Hepatocyte (in vitro differentiated cells): ENCODE measurements at places on chromosomes 7 and 10.

DNA sequence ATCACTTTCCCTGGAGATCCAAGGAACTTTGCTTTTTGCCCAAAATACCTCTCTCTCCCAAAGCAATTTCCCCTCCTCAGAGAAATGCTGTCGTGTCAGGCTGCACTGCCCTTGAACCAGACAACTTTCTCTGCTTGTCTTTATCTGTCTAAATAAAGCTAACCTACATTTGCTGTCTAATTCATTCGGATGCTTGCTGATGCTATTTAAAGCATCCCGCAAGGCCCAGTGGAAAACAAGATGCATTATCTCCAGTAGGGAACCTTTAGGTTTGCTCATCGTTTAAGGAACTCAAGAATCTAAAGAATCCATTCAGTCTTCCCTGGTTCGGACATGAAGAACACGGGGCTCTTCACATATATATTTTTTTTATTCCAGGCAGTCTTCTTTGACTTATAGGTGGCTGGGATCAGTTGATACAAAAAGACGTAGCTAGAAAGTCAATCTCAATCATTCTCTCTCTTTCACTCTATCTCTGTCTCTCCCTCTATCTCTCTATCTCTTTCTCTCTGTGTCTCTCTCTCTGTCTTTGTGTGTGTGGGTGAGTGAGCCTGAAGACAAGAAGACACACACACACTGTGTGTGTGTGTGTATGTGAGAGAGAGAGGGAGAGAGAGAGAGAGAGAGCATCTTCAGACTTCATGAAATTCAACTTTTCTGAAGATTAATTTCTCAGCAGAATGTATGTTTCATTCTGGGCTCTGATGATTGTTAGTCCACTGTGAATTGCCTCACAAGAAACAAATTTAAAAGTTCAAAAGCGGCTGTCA, 92.8 kb upstream of the MKLN1 start:
- no peak for DNase-seq

- DNase-seq = no peak
Measured at GRCh38 chr7:151308256-151308655, 33.4 kb upstream of the NUB1 start.

DNA sequence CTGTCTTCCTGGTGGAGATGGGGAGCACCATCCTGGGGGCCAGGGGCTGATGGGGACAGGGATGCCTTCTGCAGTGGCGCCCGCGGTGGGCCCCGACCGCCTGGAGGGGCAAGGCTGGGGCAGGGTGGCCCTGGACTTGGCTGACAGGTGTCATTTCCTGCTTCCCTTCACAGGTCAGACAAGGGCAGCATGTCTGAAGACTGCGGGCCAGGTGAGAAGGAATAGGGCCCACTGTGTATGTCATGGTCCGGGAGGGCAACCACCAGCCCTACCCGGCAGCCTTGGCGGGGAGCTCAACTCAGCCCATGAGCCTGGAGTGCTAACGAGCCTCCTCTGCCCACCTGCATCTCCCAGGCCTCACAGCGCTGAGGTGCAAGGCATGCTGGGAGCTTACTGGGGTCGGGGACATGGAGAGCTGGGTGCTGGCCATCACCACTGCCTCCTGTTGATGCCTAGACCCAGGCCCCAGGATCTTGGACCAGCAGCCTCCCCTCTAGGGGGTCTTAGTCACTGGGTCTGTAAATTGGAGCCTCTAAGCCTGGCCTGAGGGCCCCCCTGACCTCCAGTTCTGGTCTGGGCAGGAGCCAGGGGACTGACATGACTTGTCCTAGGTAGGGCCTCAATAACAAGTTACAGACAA, 28.0 kb upstream of the SRRM3 start:
- DNase-seq = no peak

DNA sequence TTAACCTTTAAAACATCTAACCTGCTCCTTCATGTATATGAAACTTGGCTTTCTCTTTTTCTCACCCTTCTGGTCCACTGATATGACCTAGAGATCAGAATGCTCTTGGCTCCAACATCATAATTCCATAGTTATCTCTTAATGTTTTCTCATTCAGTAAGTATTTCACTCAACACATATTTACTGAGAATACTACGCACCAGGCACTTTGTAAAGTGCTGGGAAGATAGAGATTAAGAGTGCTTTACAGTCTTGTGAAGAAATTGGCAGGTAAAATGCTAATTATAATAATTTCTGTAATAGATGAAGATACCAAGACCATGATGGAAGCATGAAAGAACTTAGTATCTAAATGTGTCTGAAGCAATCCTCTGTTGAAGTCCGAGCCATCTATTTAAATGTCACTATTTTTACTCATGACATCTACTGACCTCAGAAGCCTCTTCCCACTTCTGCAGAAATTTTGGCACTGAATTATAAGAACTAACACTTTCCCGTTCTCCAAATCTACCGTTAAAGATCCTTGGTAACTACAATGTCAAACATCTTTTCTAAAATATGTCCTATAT, 116.2 kb downstream of the HBP1 start:
- DNase-seq = no peak

DNA sequence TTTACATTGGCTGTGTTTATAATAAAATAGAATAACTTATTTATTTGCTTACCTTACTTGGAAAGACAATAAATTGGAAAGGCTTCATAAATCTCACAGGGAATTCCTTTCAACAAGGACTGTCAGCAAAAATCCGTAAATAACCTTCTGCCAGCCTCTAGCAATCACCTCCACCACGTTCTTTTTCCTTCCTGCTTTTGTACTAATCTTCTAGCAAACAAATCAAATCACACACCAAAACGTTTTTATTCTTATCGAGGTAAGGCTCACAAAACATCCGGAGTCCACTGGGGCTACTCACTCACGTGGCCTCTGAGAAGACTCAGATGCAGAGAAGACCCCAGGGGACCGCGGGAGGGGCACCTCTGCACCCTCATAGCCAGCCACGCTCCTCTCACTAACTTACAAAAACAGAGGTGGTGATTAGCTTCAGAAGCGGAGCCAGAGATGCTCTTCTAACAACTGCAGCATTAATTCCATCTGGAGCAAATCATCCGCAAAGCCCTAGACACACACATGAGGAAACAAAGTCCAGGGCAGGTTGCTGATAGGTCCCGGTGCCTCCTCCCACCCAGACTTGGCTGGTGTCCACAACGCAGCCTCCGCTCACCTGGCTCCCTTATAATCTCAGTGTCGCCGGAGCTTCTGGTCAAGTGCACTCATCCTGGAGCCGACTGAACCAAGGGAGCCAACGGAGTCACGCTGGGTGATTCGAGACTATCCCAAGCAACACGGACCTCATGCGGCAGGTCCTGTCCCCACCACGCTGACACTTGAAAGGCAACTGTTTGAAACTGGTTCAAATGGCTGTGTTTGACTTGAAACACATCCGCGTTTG, 22.5 kb downstream of the CTBP2 start:
- peak; percentile 77 for DNase-seq

DNA sequence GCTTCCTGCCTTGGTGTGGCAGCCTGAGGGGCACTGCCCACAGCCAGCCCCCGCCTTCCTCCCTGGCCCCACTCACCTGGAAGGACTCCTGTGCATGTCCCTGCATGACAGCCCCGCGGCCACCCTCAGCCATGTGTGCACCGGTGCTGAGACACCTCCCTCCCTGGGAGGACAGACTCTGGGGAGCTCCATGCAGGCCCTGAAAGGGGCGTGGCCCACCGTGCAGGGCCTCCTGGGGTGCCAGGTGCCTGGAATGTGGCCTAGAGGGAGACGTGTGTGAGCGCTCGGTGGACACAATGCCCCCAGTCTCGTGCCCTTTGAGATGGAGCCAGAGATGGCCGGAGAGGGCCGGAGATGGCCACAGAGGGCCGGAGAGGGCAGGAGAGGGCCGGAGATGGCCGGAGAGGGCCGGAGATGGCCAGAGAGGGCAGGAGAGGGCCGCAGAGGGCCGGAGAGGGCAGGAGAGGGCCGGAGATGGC, 59.1 kb upstream of the PPP2R2D start:
- no peak for DNase-seq

DNA sequence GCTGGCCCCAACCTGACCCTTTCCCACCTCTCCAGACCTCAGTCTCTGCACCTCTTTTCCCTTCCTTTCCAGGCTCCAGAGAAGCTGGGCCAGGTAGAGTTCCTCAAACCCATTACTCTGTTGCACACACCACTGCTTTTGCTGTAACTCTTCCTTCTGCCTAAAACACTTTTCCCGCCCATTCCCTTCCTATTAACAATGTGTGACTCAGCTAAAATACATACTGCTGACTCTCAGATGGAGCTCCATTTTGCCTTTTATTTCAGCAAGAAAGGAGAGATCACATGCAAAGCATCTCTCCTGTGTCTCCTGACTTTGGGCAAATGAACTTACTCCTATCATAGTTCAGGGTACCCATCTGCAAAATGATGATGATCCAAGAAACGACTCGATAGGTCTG, 201.0 kb downstream of the CALN1 start:
- DNase-seq = no peak
